NCI-H1092 treated with DMSO at 0.1 percent for 48 hours (cell line): ENCODE measurements at places on chromosomes 6 and 20.

- no peak for DNase-seq
Observed at GRCh38 chr6:12151433-12151820, 138.7 kb upstream of the EDN1 start.

GRCh38 chr6:140977403-140977802 lies 1155.3 kb upstream of the GJE1 start:
- no peak for DNase-seq

DNA sequence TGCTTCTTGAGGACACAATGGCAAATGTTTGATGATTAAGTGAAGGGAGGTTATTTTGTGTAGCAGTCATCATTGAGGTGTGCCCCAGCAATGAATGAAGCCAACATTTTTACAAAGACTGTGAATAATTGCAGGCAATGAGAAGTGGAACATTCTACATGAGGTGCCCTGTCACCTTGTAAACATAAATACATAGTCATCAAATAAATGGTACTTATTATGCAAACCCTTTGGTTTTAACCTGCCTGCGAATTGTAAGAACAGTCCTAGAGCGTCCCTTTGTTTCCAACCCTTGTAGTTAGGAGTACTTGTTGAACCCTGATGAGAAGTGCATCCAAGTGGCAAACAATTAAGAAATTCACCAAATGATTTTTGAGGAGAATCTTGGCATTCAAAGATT lies 7.1 kb upstream of the KIZ start:
- no peak for DNase-seq

GRCh38 chr6:133340557-133340956 lies 99.4 kb downstream of the EYA4 start:
- no peak for DNase-seq

DNA sequence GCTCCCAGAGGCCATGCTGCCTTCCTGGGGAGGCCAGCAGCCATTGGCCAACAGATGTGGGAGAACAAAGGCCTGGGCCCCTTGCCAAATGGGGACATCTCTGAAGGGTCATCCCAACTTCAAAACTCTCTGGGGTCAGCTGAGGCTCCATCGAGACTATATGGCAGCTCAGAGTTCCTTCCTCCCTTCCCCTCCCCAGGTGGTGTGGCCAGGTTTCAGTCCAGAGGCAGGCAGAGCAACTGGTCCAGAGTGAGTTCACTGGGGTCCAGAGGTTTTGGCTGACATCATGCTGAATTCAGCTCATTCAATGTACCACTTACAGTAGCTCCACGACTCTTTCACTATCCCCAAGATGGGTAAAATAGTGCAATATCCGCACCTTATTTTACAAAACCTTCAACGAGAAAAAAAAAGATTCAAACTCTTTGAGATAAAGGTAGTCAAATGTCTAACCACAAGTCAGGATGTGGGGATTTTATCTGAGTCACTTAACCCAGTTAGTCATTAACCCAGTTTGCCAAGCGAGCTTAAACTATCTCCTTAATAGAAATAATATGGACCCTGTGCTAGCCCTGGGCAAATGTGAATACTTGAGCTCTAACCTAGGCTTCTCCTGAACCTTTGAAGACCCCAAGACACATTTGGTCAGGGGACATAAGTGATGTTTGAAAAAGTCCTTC lies 108.4 kb upstream of the PLEKHG1 start:
- DNase-seq = no peak

- DNase-seq = no peak
Observed at GRCh38 chr6:18742406-18742805, 355.3 kb downstream of the RNF144B start.

DNA sequence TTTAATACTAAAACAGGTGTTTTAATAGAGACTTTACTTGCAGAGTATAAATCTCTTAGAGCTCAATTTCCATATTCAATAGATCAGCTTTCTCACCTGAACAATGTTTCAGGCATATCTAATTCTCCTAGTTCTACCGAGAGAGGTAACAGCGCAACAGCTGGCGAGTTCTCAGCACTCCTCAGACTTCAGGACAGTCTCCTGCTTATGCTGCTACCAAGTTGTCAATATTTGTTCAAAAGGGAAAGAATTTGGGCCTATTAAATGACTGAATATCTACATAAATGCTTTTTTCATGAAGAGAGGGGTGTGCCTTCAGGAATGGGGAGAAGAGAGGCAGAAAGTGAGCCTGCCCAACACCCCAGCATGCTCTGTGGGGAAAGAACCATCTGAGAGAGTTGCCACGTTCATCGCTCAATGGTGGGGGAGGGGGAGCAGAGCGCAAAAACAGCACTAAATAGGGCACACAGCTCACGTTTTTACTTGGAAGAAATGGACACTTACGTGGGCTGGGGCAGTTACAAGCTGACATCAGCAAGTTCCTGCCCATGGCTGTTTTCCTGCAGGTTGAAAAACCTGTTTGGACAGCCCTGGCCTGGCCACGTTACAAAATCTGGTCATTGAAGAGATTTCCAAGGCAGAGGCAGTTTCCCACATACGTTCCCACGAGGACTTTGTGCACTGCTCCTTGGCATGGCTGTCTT lies 38.0 kb downstream of the EZR start:
- no peak for DNase-seq
